ENCODE measurements at places on chromosomes 1 and 21. TPM values are rescaled to one million over a fixed set of nuclear protein-coding genes. Genes with fewer than 3 reads are reported as not detected.

Gene KRTAP13-3
- not detected for total RNA-seq

Gene S100A12
- total RNA-seq: not detected

GRCh38 chr1:236400061-236400603, 6.0 kb downstream of the EDARADD start:
- no peak overlapping the region for H3K4me3 ChIP-seq
- no peaks in the 10 kb centered on the region for H3K27me3 ChIP-seq
- H3K36me3 ChIP-seq: peaks cover 15% of the 10 kb centered on the region

GRCh38 chr1:156079762-156080161, 2.5 kb downstream of the MEX3A start:
- peaks cover 43% of the 10 kb centered on the region for H3K4me1 ChIP-seq
- DNase-seq: no peak
- H3K27ac ChIP-seq: no peak overlapping the region
- no peaks in the 10 kb centered on the region for H3K27me3 ChIP-seq
- H3K4me3 ChIP-seq: no peak overlapping the region
- H3K36me3 ChIP-seq: peaks cover 23% of the 10 kb centered on the region

DNA sequence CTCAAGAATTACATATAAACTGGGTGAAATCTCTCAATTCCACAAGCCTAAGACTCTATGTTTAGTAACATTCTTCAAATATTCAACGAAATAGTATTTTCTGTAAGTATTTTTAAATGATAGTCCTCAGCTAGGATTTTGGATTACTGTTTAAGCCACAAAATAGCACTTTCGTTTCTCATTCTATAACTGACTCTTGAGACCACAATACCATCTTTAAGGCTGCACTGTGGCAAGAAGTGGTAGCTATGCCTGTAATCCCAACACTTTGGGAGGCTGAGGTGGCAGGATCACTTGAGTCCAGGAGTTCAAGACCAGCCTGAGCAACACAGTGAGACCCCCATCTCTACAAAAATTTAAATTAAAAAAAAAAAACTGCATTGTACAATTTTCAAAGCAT, 126.7 kb downstream of the CDC42BPA start:
- peaks cover 3% of the 10 kb centered on the region for H3K4me1 ChIP-seq
- H3K27ac ChIP-seq: no peak overlapping the region
- H3K27me3 ChIP-seq: no peaks in the 10 kb centered on the region
- H3K4me3 ChIP-seq: no peak overlapping the region
- no peak for DNase-seq

DNA sequence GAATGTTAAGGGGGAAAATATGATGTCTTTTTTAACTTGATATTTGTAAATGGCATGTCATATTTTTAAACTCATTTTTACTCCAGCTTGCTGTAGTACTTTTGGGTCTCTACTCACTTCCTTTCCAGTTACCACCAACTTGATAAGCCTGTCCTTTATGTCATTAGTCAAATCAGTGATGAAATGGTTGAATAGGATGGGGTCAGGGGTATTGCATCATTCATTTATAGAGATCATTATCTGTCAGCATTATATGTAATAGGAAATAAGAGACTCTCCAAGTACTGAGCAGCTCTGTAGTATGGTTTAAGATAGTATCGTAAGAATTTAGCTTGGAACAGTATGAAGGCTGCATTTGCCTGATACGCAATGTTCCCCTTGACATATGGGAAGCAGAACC, 227.3 kb downstream of the BRINP3 start:
- no peaks in the 10 kb centered on the region for H3K4me1 ChIP-seq
- H3K4me3 ChIP-seq: no peak overlapping the region
- no peak for DNase-seq

- DNase-seq: no peak
- 0 out of 3 replicates have a peak, but pooled peaks cover 2% of the 10 kb centered on the region for H3K27me3 ChIP-seq
- H3K4me1 ChIP-seq: no peaks in the 10 kb centered on the region
- no peak overlapping the region for H3K27ac ChIP-seq
- H3K36me3 ChIP-seq: no peaks in the 10 kb centered on the region
Measured at GRCh38 chr1:63671514-63671913, 78.3 kb downstream of the PGM1 start.

GRCh38 chr1:197915862-197916499, 1.2 kb upstream of the LHX9 start:
- H3K4me3 ChIP-seq: peak overlapping the region; percentile 20
- no peak overlapping the region for H3K27ac ChIP-seq
- H3K27me3 ChIP-seq: peaks cover 78% of the 10 kb centered on the region
- DNase-seq: peak; percentile 48
- no peaks in the 10 kb centered on the region for H3K36me3 ChIP-seq

Measured in K562 (cell line).